ENCODE measurements at places on chromosomes 5 and 9. TPM values are rescaled to one million over a fixed set of nuclear protein-coding genes. Genes with fewer than 3 reads are reported as not detected.

SLC6A3 gene
- not detected for total RNA-seq

INSL6 gene
- not detected for total RNA-seq

PALM2AKAP2 gene
- not detected for total RNA-seq

PCDHB3 gene
- not detected for total RNA-seq

GBGT1 gene
- total RNA-seq = 4.5 TPM

INSL4 gene
- not detected for total RNA-seq

CENPH gene
- total RNA-seq = 42.8 TPM

MYOT gene
- total RNA-seq = not detected

HMMR gene
- 54.5 TPM for total RNA-seq

DNA sequence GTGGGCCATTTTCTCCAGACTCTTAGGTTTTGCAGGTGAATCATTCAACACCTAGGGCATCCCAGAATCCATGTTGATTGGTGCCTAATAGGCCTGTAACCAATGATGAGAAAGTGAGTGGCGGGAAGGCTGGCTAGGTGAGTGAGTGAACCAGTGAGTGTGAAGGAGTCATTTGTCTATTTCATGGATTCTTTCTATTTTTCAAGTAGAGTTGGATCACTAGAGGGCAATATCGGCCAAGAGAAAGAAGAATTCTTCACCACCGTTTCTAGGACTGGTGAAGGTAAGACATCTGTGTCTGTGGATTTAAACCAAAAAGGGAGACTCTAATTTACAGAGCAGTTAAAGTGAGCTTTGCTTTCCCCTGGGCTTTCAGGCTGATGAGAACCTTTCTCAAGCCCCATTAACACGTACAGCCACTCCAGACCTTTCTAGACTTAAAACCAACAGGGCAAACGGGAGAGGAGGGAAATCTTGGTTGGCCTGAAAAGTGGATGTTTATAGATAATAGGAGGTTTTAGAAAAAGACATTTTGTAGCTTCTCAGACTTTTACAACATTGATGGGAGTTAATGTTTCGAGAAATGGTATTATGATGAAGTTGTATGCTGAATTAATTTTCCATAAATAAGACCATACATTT is 114.3 kb upstream of the IL12B start:
- no peak for DNase-seq
- no peak overlapping the region for H3K27ac ChIP-seq
- H3K4me3 ChIP-seq = no peak overlapping the region

DNA sequence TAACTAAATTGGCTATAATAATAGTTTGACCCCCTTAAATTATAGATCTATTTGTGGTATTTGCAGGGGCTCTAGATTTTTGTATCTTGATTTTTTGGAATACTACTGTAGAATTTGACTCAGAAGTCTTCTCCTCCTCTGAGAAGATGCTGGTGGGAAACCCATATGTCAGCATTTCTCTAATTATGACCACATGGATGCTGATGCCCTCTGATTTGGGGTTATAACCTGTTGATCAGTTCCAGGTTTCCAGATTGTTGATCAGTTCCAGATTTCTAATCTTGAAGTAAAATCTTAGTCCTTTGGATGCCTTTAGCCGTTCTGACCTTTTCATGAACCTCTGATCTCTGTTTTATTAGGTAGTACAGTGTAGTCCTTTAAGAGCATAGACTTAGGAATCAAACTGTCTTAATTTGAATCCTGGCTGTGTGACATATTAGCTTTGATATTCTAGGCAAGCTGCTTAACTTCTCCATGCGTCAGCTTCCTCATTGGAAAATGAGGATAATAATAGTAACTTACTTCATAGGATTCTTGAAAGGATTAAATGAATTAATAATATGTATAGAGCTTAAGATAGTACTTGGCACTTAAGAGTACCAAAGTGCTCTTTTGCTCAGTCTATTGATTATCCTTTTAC is 8.1 kb downstream of the FSD1L start:
- no peak overlapping the region for H3K4me3 ChIP-seq
- H3K27me3 ChIP-seq = peaks cover 8% of the 10 kb centered on the region
- peaks cover 2% of the 10 kb centered on the region for H3K4me1 ChIP-seq
- no peak for DNase-seq

GRCh38 chr9:37621273-37622121 is 29.1 kb upstream of the TOMM5 start:
- no peak overlapping the region for H3K4me3 ChIP-seq
- H3K36me3 ChIP-seq = no peaks in the 10 kb centered on the region
- H3K27me3 ChIP-seq = peaks cover 11% of the 10 kb centered on the region
- no peak for DNase-seq

DNA sequence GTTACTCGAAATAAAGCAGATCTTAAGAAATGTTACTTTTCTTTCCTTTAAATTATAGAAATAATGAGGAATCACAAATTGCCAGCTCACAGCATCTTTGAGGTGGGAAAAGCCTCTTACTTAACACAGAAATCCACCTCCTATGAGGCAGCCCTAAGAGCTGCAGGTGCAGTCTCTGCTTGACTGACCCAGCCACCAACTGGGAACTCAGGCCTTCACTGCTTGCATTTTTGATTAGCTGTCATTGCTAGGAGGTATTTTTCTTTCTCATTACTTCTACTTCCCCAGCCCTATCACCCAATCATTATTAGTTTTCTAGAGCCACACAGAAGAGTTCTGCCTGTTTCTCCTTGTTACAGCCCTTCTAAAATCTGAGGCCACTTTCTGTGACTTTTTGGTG is 416.5 kb upstream of the KLF4 start:
- no peak overlapping the region for H3K27ac ChIP-seq
- H3K36me3 ChIP-seq = no peaks in the 10 kb centered on the region
- no peak for DNase-seq

- H3K27ac ChIP-seq = no peak overlapping the region
- no peaks in the 10 kb centered on the region for H3K27me3 ChIP-seq
- H3K4me3 ChIP-seq = no peak overlapping the region
- H3K36me3 ChIP-seq = peaks cover under 1% of the 10 kb centered on the region
- peaks cover 29% of the 10 kb centered on the region for H3K4me1 ChIP-seq
Measured at GRCh38 chr5:135323227-135323626, 75.8 kb downstream of the MACROH2A1 start.

- peaks cover 63% of the 10 kb centered on the region for H3K27me3 ChIP-seq
- no peak overlapping the region for H3K27ac ChIP-seq
- H3K4me3 ChIP-seq = no peak overlapping the region
Measured at GRCh38 chr5:79014631-79015030, 29.5 kb upstream of the ARSB start.

DNA sequence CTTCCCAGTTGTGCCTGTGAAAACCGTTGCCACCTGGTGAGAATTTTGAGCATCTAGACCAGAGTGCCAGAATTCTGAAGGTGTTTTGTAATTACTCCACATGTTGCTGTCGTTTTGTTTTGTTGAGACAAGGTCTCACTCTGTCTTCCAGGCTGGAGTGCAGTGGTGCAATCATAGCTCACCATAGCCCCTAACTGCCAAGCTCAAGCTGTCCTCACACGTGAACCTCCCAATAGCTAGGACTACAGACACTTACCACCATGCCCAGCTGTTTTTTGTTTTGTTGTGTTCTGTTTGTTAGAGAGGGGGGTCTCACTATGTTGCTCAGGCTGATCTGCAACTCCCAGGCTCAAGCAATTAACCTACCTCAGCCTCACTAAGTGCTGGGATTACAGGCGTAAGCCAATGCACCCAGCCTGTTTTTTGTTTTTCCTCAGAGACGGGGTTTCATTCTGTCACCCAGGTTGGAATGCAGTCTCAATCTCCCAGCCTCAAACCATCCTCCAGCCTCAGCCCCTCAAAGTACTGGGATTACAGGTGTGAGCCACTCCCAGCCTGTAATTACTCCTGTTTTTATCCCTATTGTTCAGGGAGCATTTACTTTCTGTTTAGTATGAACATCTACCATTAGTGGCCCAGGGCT is 121.1 kb upstream of the DMRT1 start:
- H3K4me1 ChIP-seq = no peaks in the 10 kb centered on the region
- H3K36me3 ChIP-seq = no peaks in the 10 kb centered on the region
- H3K27me3 ChIP-seq = peaks cover 7% of the 10 kb centered on the region
- H3K27ac ChIP-seq = no peak overlapping the region
- H3K4me3 ChIP-seq = no peak overlapping the region

GRCh38 chr5:150562832-150563231 is 54.9 kb downstream of the NDST1 start:
- peaks cover 2% of the 10 kb centered on the region for H3K4me1 ChIP-seq
- DNase-seq = no peak
- H3K36me3 ChIP-seq = no peaks in the 10 kb centered on the region
- H3K27me3 ChIP-seq = peaks cover 9% of the 10 kb centered on the region
- no peak overlapping the region for H3K27ac ChIP-seq

- no peak overlapping the region for H3K27ac ChIP-seq
- H3K27me3 ChIP-seq = peaks cover 6% of the 10 kb centered on the region
- no peak for DNase-seq
Measured at GRCh38 chr5:127695346-127695745, 7.8 kb upstream of the CCDC192 start.

DNA sequence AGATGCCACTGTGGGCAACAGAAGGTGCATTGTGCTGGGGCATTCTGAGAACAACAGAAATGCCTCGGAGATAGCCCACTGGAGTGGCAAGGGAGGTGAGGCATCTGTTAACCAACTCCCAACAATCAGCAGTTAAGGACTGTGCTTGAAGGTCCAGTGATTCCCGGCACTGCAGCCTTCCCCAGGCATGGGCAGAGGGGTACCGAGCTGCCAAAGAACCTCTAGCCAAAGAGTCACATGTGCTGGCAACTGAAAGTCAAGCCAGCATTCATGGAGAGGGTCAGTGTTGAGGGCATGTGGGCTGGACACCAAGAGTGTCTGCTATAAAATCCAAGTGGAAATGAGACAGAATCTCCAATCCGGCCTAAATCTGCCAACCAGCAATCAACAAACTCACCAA is 149.6 kb downstream of the ASTN2 start:
- no peak overlapping the region for H3K27ac ChIP-seq
- DNase-seq = no peak
- H3K36me3 ChIP-seq = no peaks in the 10 kb centered on the region
- no peaks in the 10 kb centered on the region for H3K27me3 ChIP-seq
- H3K4me3 ChIP-seq = no peak overlapping the region
- H3K4me1 ChIP-seq = no peaks in the 10 kb centered on the region

GRCh38 chr9:16461137-16461840 is 409.2 kb downstream of the BNC2 start:
- H3K4me1 ChIP-seq = no peaks in the 10 kb centered on the region
- no peak for DNase-seq
- no peak overlapping the region for H3K4me3 ChIP-seq
- H3K27me3 ChIP-seq = no peaks in the 10 kb centered on the region

GRCh38 chr5:135735831-135736230 is 98.6 kb upstream of the SLC25A48 start:
- no peaks in the 10 kb centered on the region for H3K36me3 ChIP-seq
- H3K27ac ChIP-seq = peak overlapping the region; percentile 17
- DNase-seq = no peak
- H3K27me3 ChIP-seq = no peaks in the 10 kb centered on the region
- no peaks in the 10 kb centered on the region for H3K4me1 ChIP-seq

- peaks cover 9% of the 10 kb centered on the region for H3K27me3 ChIP-seq
- H3K27ac ChIP-seq = no peak overlapping the region
Measured at GRCh38 chr9:38453835-38454234, 29.6 kb upstream of the IGFBPL1 start.

DNA sequence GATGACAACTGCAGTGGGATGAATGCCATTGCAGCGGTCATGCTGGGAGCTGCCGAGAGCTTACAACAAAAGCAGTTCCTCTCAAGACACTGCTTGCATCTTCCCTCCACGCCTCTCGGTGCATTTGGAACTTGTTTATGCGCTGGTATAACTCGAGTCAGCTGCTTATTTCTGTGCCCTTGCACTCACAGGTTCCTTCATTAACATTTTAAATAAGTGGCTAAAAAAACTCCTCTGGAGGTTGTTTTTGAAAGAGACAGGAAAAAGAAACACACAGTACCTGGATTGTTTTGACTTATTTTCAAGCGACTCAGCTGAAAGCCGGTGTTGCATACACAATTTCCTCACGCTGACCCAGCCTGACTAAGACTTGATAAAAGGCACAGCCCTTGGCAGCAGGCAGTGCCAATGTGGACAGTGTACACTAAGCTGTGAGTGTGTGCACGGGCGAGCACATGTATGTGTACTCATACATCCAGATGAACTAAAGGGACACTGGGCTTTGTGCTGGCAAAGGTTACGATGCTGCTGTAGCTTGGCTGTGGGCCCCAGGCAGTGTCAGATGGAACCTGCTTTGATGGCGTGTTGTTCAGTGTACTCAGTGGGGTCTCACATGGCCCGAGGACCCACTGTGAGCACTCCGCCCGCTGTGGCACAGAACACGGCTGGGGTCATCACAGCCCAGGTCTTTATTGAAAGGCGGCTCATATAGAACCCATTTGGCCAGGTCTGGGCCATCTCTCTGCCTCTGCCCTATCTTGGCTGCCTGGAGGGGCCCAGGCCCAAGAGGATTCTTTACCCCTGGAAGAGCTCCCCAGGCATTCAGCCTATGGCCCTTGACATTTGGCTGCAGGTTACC is 92.3 kb downstream of the ANKRD33B start:
- no peak overlapping the region for H3K27ac ChIP-seq
- no peak overlapping the region for H3K4me3 ChIP-seq

DNA sequence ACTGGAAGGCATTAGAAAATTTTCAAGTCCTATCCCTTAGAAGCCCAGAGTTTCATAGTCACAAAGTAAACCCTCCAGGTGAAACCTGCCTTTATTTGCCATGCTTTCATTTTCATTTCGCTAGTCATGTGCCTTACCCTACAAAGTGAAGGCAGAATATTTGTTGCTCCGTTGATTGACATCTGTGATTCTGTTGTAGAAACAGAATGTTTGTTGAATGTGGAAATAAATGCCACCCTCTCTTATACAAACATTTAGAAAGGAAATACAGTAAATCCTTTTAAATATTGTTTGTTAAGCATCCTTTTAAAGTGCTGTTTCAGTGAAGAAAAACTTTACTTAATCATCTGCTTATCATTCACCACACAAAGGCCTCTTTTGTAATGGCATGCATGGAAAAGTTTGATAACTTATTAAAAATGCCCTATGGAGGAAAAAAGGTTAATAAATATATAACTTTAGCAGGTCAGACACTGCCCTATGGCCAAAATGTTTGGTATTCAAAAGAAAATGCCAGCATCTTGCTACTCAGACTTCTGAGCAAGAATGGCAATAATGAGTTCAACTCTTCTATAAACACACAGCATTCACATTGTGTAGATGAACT is 34.3 kb upstream of the CAST start:
- H3K36me3 ChIP-seq = no peaks in the 10 kb centered on the region
- peaks cover 4% of the 10 kb centered on the region for H3K4me1 ChIP-seq
- peaks cover 6% of the 10 kb centered on the region for H3K27me3 ChIP-seq
- DNase-seq = no peak
- no peak overlapping the region for H3K27ac ChIP-seq

- H3K4me3 ChIP-seq = no peak overlapping the region
- peaks cover 11% of the 10 kb centered on the region for H3K36me3 ChIP-seq
- H3K27ac ChIP-seq = no peak overlapping the region
- no peaks in the 10 kb centered on the region for H3K27me3 ChIP-seq
Measured at GRCh38 chr5:149363358-149363757, 5.5 kb downstream of the PCYOX1L start.

GRCh38 chr5:15796096-15796495 is 296.1 kb downstream of the FBXL7 start:
- H3K27ac ChIP-seq = no peak overlapping the region
- no peaks in the 10 kb centered on the region for H3K4me1 ChIP-seq
- DNase-seq = no peak
- H3K36me3 ChIP-seq = no peaks in the 10 kb centered on the region
- H3K4me3 ChIP-seq = no peak overlapping the region
- no peaks in the 10 kb centered on the region for H3K27me3 ChIP-seq

GRCh38 chr5:43287493-43287892 is 25.7 kb downstream of the HMGCS1 start:
- no peak for DNase-seq
- H3K27me3 ChIP-seq = no peaks in the 10 kb centered on the region
- no peak overlapping the region for H3K4me3 ChIP-seq
- H3K36me3 ChIP-seq = peaks cover 36% of the 10 kb centered on the region

GRCh38 chr9:87909310-87910041 is 8.3 kb upstream of the SPATA31C1 start:
- no peaks in the 10 kb centered on the region for H3K4me1 ChIP-seq
- peak; percentile 4 for DNase-seq
- H3K27me3 ChIP-seq = peaks cover 9% of the 10 kb centered on the region
- H3K36me3 ChIP-seq = no peaks in the 10 kb centered on the region
- no peak overlapping the region for H3K27ac ChIP-seq

Measured in activated naive CD8-positive, alpha-beta T cell treated with anti-CD3 and anti-CD28 coated beads, Interleukin-2, amount 10 ng/mL, durations not matched to agents 7 days and 5 days (primary cell).